ENCODE measurements at places on chromosomes 4 and X.

DNA sequence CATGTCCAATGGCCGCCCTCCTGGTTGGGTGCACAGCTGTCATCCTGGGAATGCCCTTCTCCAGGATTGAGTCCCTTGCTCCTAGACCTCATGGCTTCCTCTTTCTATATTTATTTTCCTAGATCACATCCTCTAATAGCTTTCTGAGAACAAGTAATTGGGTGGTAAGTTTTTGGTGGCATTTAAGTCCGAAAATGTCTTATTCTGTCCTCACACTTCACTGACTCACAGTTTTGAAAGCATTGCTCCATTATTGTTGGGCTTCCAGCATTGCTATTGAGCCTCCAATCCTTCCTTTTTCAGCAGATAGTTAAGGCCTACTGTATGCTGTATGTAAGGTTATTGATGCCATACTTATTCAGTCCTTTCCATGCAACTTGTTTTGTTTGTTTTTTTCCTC, 25.9 kb downstream of the PGM2 start:
- DNase-seq, result no peak

DNA sequence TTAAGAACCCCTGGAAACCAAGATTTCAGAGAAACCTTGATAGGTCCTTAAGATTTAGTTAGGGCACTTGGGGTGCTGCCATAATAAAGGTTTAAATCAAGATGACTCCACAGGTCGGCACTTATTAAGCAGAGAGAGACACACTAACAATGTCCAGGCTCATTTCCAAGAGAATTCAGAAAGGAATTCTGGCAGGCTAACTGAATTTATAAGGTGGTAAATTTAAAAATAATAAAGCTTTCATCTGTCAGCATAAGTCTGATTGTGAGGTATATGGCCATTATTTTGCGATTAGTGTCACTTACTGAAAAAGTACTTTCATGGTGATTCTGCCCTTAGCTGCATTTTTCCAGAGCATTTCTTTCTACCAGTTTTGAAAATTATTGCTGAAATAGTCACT, 472.7 kb downstream of the ARAP2 start:
- DNase-seq, result no peak

DNA sequence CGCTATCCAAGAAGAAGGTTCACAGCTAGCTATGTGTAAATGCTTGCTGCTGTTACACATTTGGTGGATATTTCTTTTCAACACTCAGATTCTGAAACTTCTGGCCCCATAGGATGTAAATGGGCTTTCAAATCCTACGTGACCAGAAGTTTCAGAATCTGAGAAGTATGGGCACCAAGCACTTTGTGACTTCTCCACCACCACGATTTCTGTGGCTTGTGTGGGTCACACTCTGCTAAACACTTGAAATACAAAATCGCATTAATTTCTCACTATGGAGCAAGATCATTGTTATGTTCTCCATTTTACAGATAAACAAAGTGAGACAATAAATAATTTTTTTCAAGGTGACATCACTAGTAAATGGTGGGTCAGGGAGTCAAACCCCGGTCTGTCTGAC, 259.4 kb upstream of the JADE1 start:
- DNase-seq, result no peak

GRCh38 chr4:73698217-73698616, 42.2 kb upstream of the CXCL8 start:
- no peak for DNase-seq

- DNase-seq, result no peak
Observed at GRCh38 chr4:10809905-10810304, 125.3 kb upstream of the CLNK start.

GRCh38 chr4:169032194-169032593, 22.1 kb upstream of the CBR4 start:
- no peak for DNase-seq

GRCh38 chr4:1751919-1752283, 30.6 kb downstream of the TACC3 start:
- no peak for DNase-seq

DNA sequence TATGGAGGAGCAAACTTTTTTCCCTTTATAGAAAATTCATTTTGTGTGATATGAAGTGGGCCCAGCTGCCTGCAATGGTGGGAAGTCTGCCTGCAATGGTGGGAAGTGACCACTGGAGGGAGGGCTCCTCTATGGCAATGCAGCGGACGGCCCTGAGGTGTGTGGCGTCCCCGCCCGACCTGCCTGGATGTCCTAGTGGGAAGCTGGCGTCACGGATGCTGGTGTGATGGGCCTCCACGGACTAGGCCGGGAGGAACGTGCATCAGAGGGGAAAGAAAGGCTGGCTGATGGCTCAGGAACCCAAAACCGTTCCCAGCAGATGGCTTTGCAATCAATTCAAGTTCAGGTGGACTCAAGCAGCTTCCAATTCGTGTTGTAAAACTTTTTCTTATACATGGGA, 177.9 kb downstream of the AFAP1 start:
- no peak for DNase-seq
